ENCODE measurements at places on chromosomes 12 and 14. TPM values are rescaled to one million over a fixed set of nuclear protein-coding genes. Genes with fewer than 3 reads are reported as not detected.

GRCh38 chr12:123237646-123238329 is 4.6 kb downstream of the MTRFR start:
- DNase-seq, result peak; percentile 35

IRAK3 gene
- 3.5 TPM for total RNA-seq

DNA sequence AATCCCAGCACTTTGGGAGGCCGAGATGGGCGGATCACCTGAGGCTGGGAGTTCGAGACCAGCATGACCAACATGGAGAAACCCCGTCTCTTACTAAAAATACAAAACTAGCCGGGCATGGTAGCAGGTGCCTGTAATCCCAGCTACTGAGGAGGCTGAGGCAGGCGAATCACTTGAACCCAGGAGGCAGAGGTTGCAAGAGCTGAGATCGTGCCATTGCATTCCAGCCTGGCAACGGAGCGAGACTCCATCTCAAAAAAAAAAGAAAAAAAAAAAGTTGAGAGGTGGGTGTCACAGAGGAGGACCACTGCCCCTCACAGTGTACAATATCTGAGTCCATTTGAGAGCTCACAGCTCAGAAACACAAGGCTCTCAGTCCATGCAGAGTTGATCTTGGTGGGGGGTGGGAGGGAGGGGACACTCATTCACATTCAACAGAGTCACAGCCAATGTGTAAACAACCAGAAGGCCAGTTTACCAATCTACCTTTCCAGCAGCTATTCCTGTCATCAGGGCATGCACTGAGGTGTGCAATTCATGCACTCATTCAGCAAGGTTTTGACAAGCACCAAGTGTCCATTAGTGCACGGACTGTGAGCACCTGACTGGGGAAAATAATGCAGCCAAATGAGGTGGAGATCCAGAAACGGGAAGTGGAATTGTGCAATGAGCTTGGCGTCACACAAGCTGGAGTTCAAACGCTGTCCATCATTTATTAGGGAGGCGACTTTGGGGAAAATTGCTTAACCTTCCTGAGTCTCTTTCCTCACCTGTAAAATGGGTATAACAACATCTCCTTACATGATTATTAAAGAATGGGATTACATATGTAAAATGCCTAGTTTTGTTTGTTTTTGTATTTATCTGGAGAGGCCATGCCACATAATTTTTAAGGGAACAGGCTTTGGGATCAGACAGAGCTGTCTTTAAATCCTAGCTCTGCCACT is 4.4 kb upstream of the EIF5 start:
- peak; percentile 10 for DNase-seq

- DNase-seq, result no peak
Observed at GRCh38 chr12:66851134-66851533, 172.3 kb upstream of the GRIP1 start.

OTOGL gene
- total RNA-seq, result 0.20 TPM

DNA sequence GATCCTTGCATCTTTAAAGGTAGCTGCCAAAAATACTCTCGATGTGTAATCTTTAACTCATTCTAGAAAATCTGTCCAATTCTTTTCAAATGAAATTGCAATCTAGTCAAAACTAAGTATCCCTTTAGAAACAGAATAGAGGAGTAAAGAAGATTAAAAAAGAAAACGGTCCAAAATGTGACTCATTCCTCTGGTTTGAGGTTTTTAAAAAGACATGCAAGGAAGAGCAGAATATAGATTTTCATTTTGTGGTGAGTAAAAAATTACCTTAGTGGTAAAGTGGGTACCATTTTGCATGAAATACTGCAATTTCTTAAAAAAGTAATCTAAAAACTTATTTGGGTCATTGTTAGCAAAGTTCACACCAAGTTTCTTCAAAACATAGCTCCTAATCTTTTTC is 108.4 kb downstream of the BRMS1L start:
- DNase-seq, result no peak

DNA sequence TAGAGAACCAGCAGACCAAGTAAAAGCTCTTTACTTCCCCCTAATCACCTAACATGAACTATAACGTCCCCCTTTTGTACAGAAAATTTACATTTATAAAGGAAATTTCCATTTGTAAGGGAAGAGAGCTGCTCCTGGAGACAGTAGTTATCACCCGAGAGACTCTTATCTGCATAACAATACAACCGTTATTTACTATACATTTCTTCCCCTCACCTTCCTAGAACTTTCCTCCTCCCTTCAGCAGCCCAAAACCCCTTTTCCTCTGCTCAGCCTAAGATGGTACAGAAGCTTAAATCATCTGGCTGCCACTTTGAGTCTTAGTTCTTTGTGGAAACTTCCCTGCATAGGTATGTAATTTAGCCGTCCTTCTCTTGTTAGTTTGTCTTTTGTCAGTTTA is 40.4 kb upstream of the ETV6 start:
- no peak for DNase-seq

DNA sequence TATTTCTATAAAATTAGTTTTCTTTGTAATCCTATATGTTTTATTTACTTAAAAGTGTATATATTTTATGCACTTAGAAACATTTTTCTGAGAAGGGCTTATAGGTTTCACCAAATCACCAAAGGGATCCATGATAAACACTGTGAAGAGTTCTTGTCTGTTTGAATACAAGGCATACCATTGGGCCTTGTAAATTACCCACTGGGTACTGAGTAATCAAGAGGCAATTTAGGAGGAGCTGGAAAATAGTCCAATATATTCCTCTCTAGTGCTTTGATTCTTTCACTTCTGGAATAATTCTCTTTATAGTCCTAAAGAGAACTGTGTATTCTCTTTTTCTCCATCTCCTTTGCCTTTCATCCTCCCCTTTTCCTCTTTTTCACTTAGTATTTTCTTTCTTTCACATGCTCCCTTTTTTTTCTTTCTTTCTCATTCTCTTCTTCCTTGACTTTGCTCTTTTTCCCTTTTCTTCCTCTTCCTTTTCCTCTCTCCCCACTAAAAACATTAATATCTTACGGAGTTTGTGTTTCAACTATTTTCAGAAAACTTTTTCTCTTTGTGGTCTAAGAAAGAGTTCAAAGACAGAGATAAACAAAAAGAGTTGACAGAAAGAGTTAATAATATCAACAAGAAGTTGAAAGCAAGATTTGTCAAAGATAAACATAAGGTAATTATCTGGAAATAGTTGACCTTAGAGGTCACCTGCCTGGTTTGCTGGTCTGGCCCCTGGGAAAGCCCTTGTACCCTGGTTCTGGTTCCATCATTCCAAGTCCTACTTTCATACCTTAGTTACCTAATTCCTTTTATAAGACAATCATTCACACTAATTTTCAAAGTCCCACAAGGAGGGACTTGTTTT is 435.3 kb downstream of the RAD51B start:
- DNase-seq, result no peak

TMEM119 gene
- 232 TPM for total RNA-seq

GRCh38 chr14:24706351-24706750 is 72.4 kb upstream of the GZMB start:
- no peak for DNase-seq

DNA sequence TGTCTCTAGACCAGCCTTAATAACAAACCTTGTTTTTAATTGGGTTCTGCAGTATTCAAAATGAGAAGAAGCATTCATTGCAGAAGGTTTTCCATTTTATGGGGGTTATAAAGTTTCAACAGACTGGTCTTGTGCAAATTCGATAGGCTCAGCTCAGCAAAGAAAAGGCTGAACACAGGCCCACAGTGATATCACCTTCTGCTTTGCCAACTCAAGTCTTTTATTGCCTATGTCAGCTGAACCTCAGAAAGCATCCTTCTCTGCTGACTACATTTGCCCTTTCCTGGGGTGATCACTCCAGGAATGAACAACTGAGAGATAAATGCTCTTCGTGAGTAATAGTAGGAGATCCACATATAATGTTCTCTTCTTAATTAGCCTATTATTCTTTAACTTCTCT is 134.5 kb upstream of the CCDC175 start:
- no peak for DNase-seq

GRCh38 chr12:77218278-77218677 is 152.9 kb upstream of the E2F7 start:
- peak; percentile 61 for DNase-seq

LGALS3 gene
- 210 TPM for total RNA-seq

GRCh38 chr12:100830003-100830795 is 35.6 kb downstream of the ANO4 start:
- DNase-seq, result no peak

DNA sequence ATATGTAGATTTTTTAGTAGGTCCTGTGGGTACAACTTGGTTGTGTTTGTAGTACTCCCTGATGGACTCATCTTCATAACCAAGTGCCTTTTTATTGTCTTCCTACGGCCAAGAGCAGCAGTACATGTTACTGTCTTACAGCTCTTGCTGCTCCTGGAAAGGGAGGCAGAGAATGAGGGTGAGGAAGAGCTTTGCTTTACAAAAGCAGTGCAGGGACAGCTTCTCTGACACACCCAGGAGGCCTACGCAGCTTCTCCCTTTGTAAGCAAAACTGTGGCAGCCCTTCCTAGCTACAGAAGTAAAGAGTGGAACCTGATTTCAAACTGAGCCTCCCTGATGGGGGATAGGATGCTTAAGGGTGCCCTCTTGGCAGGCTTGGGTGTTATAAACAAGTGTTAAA is 18.6 kb downstream of the MYRFL start:
- DNase-seq, result no peak

CLEC1A gene
- total RNA-seq, result 0.12 TPM

SYCP3 gene
- 0.20 TPM for total RNA-seq

DNA sequence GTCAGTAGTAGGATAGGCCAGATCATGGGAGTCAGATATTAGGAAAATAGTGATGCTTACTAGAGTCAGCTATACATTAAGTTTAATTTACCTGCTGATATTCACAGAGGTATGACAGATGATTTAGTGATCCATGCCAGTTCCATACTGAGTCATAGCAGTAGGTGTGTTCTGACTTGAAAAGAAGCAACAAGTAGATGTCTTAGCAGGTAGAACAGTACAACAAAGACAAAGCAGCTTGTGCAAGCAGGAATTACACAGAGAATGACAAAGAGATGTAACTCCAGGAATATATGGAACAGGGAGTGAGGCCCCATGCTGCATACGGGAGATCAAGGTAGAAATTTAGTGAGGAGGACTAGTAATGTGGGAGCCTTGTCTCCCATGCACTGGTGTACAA is 556.9 kb downstream of the SLC16A7 start:
- no peak for DNase-seq

GRCh38 chr12:82832096-82832495 is 145.4 kb downstream of the TMTC2 start:
- DNase-seq, result no peak

CHGA gene
- total RNA-seq, result not detected

MAP1LC3B2 gene
- 0.48 TPM for total RNA-seq

IL31 gene
- total RNA-seq, result not detected

DNA sequence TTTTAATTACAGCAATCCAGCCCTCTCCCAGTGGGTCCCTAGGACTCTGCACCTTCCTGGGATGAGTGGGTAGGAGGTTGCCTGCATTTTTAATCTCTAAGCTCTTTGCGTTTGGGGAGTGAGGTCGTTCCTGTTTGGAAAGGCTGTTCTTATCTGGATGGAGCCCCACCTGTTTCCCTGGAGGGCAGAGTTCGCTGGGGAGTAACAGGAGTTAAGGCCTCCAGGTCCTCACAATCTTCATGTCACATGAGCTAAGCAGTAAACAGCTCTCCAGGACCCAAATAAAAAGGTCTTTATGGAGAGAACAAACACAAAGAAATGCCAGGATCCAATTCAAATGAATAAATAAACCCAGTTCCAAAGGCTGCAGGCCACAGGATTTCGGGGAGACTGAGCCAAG is 56.0 kb upstream of the RFLNA start:
- no peak for DNase-seq

PDZRN4 gene
- total RNA-seq, result not detected

DNA sequence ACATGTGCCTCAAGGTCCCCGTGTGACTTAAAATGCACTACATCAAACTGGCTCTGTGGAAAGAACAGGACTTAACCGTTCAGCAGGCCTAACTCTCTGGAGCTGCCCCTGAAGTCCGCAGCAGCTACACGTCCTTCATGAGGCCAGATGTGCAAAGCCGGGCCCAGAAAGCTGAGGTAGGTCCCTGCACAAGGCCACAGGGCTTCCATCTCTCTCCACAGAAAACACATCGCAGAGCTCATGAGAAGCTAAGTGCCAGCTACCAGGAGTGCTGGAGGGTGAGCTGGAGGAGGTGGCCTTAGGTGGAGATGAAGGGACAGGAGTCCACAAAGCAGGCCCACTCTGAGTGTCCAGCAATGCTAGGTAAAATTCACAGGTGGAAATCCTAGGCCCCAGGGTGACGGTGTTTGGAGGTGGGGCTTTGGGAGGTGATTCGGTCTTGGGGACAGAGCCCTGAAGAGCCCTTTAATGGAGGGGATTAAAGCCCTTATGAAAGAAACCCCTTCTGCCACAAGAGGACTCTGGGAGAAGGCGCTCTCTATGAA is 52.4 kb downstream of the VCPKMT start:
- DNase-seq, result no peak

DNA sequence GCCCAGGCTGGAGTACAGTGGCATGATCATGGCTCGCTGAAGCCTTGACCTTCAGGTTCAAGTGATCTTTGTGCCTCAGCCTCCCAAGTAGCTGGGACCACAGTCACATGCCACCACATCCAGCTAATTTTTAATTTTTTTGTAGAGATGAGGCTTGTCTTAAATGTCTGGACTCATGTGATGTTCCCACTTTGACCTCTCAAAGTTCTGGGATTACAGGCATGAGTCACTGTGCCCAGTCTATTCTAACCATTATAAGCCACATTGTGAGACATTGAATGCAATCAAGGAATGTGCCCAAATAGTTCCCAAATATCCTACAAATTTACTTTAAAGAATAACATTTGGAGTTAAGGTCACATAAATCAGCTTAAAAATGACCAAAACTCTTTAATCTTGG is 130.7 kb upstream of the ARID2 start:
- DNase-seq, result no peak

KCNK10 gene
- total RNA-seq, result not detected

- DNase-seq, result no peak
Observed at GRCh38 chr12:49585477-49586459, 17.8 kb upstream of the MCRS1 start.

GALNT8 gene
- total RNA-seq, result not detected

PTPRQ gene
- under 0.01 TPM for total RNA-seq

- DNase-seq, result peak; percentile 11
Observed at GRCh38 chr14:55103971-55104954, 24.8 kb upstream of the LGALS3 start.

DNA sequence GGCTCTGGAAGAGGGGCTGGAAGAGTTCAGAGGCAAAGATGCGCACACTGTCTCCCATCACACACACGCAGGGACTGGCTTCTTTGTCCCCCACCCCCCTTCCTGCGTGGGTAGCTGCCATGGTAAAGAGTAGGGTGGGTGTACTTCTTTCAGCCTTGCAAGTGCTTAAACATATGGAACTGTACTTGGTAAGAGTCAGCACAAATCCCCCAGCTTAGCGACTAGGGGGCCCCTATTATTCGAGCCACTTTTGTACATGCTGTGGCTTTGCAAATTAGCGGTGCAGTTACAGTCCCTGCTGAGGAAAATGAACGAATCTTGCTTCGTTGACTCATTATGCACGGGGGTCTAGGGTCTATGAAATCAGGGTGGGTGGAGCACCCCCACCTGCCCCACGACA is 123.8 kb downstream of the AACS start:
- DNase-seq, result no peak

NOXRED1 gene
- not detected for total RNA-seq

FGF6 gene
- total RNA-seq, result not detected

GRCh38 chr12:100767950-100768349 is 26.6 kb upstream of the ANO4 start:
- DNase-seq, result no peak

POC1B gene
- 10.7 TPM for total RNA-seq

GRCh38 chr14:53461858-53462257 is 308.7 kb upstream of the DDHD1 start:
- DNase-seq, result no peak
